T-helper 22 cell (primary cell): ENCODE measurements at places on chromosomes 6 and 20.

GRCh38 chr6:133052465-133052864 lies 188.7 kb upstream of the EYA4 start:
- DNase-seq, result no peak

GRCh38 chr6:29183594-29183993 lies 12.9 kb downstream of the OR2J2 start:
- DNase-seq, result no peak

DNA sequence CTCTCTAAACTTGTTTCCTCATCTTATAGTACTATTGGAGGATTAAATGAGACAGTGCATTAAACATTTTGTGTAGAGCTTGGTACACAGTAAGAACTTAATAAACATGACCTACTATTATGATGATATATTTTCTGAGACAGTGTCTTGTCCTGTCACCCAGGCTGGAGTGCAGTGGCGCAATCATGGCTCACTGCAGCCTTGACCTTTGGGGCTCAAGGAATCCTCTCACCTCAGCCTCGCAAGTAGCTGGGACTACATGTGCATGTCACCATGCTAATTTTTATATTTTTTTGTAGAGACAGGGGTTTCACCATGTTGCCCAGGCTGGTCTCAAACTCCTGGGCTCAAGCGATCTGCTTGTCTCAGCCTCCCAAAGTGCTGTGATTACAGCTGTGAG lies 72.1 kb downstream of the LYRM4 start:
- DNase-seq, result no peak

DNA sequence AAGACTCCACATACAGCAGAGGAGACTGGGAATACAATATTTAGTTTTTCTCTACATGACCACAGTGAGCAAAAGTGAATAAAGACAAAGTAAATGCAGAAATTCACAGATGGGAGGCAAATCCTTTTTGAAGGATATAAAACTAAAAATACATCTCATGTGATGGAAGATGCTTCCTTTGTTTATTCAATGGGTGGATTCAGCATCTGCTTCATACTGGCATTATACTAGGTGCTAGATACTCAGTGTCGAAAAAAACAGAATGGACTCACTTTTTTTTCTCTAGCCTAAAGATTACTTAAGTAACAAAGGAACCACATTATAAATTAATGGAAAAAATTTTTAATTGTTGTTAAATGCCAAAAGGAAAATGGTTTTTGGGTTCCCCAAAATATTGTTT lies 216.2 kb downstream of the TRDN start:
- DNase-seq, result no peak

DNA sequence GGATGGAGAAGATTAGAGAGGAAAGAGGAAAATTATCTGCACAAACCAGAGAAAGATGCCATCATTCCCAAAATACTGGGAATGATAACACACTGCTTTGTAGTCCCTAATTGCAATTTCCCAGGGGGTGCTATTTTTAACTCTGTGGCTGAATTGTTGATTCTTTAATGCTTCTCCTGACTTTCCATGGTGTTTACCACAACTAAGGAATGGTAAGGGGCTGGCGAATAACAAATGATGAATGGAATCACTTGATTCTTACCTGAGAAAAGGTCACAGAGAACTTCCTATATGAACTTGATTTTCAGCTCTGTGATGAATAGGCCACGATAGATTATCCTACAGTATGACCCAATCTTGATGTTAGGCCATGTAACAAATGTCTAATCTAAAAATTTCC lies 22.0 kb upstream of the IGF2R start:
- DNase-seq, result no peak

- peak; percentile 36 for DNase-seq
Observed at GRCh38 chr6:130872250-130873095, 45.3 kb downstream of the SMLR1 start.

DNA sequence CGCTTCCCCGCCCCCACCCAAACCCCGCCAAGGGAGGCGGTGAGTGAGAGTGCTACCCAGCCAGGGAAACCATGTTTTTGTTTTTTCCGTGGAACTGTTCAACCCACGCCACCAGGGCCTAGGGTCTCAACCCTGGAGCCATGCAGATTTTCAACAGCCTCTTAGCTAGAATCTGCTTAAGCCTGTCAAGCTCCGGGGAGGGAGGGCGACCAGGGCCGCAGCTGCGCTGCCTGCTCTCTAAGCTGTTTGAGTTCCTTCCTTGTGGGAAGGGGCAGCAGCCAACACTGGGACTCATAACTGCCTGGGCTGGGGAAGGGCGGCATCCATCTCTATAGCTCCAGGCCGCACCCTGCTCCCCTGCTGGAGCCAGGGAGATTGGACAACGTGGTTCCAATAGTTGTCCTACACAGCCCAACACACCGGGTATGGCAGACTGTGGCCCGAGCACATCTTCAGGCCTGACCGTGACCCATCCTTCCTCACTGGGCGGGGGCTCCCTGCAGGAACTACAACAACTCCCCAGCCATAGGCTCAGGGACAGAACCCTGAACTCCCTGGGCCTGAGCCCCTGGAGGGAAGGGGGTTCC lies 1065.7 kb upstream of the MANEA start:
- no peak for DNase-seq

DNA sequence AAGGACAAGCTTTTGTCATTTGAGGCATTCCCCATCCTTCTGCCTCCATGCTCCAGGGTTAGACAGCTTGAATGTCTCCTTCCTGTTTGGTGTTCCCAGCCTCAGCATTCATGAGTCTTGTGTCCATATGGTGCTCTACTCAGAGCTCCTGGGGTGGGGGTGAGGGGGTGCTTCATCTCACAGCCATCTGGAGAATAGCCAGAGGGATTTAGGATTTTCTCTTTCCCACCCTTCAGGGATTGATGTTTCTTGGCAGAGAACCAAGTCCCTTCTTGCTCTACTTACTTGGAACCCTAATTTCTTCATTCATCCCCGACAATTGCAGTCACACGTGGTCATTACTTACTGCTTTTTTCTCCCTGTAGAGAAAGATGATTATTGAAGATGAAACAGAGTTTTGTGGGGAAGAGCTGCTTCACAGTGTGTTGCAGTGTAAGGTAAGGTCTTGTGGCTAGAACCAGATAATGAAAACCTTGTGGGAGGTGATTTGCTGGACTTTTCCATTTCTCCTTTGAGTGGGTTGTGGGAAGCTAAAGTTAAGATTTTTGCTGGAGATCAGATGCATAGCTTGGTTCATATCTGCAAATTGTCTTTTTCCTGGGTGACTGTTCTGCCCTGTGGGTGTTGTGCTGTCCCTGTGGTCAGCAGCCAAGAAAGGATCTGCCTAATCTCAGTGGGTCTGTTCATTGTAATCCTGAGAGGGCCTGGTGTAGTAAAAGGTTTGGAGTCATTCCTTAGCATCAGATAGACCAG lies 18.6 kb downstream of the CMTR1 start:
- no peak for DNase-seq

DNA sequence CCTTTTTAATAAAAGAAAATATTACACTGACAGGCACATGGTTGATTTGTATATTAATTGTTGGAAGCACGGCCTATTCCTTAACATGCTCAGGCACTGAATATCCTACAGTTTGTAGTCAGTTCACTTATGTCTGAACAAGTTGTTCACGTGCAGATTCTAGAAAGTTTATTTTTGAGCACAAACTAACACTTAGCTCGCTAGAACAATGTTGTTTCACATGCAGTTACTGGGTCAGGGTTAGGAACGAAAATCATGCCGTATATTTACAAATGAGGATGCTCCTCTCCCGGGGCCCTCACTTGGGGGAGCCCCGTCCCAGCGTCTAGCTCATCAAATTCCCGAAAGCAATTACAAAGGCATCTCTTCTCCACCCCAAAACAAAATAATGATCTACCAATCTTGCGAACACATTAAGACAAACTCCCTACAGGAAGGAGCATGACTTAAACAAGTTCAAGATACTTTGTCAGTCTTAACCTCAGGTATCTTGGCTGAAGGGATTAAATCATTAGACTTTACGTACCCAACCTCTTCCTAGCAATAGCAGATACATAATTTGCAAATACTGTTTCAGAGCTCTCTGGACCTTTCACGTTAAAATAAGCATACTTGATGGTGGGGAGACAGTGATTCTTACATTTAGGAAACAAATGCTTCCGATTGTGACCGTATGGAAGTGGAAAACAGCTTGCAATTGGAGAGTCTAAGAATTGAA lies 1.5 kb downstream of the MAP7 start:
- no peak for DNase-seq
